Liver (tissue), 10 donors: ENCODE measurements at places on chromosomes 12 and 14.

DNA sequence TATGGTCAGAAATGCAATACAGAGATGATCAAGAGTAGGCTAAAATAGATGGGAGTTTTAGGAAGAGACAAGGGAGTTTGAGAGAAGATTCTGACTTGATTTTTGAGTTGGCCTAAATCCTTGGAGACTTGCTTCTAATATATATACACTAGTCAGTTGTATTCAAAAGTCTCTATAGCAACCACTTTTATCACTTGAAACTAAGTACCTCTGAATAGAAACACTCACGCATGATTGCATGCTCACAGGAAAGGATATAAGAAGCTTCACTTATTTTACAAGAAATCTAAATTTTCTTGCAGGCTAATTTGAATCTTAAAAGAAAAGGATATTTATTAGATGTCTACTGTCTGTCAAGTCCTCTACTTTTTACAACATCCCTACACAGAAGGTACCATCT, 316.8 kb downstream of the SNAPC1 start:
- no peak for DNase-seq

DNA sequence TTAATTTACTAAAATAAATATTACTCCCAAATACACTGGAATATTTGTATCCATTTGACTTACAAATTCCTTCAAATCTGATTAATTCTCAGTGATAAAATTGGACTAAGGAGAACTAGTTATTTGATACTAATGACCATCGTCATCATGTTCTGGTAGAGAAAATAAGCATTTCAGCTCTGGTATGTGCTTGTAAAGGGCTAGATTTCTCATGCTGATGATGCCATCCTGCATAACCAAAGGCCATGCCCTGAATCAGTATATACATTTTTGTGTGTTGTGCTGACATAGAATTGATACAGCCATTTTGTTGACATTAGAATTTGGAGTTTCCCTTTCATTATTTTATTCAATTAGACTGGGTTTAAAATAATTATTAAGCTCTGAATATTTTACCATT, 148.9 kb downstream of the PCNX1 start:
- DNase-seq, result no peak

DNA sequence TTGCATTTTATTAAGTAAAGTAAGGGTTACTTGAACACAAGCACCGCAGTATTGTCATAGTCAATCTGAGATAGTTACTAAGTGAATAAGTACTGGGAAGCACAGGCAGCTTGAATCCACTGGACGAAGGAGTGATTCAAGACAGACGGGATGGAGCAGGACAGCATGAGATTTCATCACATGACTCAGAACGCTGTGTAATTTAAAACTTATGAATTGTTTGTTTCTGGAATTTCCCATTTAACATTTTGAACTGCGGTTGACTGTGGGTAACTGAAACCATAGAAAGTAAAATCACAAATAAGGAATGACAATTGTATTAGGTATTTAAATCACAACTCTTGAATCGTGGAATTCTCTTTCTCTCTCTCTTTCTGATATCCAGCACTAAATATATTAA, 1630.4 kb upstream of the SEL1L start:
- DNase-seq, result no peak

DNA sequence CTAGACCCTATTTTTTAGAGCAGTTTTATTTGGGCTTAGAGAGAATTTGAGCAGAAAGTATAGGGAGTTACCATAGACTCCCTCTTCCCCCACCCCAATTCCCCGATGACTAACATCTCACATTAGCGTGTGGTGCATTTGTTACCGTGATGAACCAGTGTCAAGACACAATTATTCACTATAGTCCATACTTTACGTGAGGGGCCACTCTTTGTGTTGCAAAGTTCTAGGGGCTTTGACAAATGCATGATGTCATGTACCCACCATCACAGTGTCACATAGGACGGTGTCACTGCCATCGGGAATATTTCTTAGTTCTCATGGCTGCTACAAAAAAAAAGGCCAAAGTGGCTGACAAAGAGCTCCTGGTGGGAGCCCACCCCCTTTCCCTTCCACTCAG, 119.1 kb downstream of the PHETA1 start:
- DNase-seq, result no peak

DNA sequence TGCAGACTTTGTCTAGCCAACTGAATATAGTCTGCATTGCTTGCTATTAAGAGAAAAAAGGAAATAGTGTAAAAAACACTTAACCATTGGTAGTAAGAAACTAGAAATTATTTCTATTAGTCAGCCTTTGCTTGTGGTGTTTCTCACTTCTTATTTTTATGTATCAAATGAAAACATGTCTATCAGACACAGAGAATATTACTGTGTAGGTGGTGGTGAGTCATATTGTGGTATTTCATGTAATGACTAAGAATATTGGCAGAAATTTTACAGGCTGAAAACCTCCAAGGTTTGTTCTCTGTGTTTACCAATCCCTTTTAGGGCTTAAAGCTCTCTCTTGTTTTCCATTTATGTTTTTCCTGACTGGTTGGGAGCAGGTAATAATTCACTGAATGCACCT, 87.2 kb downstream of the DAAM1 start:
- no peak for DNase-seq

- DNase-seq, result no peak
These were observed 5.1 kb upstream of the SDS start for GRCh38 chr12:113408756-113409298.

- no peak for DNase-seq
These were observed 2.3 kb downstream of the POLR3B start for GRCh38 chr12:106359646-106360399.

DNA sequence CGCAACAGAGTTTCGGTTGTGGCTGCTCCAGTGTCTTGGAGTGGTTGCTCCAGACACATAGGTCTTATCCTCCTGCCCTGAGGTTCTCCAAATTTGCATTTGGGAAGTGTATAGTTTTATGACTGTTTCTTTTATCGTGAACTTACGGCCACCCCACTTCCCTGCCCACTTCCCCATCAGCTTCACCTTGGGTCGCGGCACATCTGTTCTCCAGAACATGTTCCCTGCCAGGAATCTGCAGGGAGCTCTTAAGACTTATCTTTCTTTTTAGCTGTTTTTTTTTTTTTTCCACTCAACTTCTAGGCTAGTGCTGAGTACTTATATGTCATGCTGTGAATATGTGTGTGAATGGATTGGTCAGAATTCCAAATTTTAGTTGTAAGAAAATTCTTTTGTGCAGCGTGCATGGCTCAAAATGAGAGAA, 75.4 kb downstream of the ETV6 start:
- DNase-seq, result no peak

DNA sequence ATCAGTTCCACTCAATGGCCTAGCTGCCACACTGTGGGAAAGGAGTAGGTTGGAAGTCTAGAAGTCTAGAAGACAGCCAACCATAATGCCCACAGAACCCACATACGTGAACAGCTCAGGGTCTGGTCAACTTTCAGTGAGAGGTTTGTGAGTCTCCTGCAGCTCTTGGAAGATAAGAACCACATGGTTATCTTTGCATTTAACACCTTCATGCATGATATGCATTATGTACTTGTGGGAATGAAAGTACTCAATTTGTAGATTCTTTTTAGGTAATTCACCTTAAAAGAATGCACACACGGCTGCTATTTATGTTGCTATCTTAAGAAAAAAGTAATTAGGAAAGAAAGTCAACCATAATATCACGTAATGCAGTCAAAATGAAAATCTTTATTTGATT, 126.7 kb downstream of the ESRRB start:
- DNase-seq, result no peak

- no peak for DNase-seq
These were observed 14.1 kb downstream of the RILPL1 start for GRCh38 chr12:123519141-123520001.

GRCh38 chr14:93232159-93232558, 25.1 kb downstream of the UBR7 start:
- no peak for DNase-seq

- DNase-seq, result no peak
These were observed 551.9 kb upstream of the TBX3 start for GRCh38 chr12:115235880-115236279.

GRCh38 chr12:6367065-6367968, 8.0 kb downstream of the SCNN1A start:
- DNase-seq, result no peak

DNA sequence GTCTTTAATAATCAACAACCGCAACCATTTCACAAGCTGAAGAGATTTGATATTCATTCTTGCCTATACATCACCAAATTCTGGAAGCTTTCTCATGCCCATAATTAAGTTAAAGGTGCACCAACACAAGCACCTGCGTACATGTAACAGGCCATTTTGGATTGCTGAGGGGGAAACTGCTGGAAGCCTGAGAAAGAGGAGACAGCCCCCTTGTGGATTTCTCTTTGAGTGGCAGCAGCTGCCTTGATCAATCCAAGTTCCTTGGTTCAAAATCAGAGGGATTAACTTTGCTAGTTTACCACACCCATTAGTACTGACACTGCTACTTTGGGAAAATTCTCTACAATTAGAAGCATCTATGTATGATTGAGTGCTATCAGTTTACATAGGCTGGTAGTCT, 321.1 kb downstream of the NOVA1 start:
- no peak for DNase-seq

DNA sequence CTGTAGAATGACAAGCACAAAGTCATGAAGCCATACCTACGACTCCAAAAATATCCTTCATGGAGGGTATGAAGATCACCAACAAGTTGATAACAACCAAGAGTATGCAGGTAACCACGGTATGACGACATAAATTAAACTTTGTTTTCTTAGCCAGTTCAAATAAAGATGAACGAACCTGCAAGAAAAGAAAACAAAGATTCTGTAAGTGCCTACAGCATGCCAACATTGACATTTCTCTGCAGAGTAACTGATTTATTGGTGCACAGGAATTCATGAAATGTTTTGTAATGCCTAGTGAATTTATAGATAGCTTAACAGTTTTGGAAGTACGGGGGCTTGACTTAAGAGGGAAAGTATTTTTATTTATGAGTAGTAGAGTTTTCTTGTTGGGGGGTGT, 71.0 kb downstream of the SLC38A1 start:
- DNase-seq, result no peak

DNA sequence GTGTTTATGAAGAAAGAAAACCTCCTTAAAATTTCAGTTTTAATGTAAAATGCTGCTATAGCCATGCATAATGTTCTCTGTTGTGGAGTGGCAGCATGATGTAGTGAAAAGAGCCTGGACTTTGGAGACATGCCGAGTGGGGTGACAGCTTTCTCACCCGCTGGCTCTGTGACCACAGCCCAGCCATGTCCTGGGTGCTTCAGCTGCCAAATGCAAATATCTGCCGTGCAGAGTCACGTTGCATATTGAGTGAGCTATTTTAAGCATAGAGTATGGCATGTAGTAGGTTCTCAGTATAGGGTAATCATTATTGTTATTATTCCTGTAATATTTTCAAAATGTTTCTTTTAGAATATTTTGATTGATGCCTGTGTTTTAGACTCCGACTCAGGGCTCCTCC, 15.5 kb upstream of the TCTN2 start:
- DNase-seq, result no peak

GRCh38 chr12:38921025-38921677, 15.8 kb upstream of the CPNE8 start:
- no peak for DNase-seq

DNA sequence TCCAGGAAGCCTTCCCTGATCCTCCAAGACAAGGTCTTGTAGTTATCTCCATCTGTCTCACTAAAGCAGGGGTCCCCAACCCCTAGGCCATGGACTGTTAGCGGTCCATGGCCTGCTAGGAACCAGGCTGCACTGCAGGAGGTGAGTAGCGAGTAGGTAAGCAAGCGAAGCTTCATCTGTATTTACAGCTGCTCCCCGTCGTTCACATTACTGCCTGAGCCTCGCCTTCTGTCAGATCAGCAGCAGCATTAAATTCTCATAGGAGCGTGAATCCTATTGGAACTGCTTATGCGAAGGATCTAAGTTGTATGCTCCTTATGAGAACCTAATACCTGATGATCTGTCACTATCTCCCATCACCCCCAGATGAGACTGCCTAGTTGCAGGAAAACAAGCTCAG, 12.4 kb upstream of the NFYB start:
- no peak for DNase-seq

DNA sequence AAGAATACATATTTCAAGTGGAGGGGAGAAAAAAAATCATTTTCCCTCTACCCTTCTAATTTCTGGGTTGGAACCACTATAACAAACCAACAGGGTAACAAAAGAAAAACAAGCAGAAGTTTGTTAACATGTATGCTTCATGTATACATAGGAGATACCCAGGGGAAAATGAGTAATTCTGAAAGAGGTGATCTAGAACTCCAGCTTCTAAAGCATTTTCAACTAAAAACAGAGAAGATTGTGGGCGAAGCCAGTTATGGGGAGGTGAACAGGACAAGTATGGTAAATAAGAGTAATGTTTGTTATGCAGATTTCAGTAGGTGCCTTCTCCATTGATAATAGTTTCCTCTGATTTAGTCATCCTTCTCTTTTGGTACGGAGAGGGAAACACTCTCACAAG, 16.7 kb downstream of the FNTB start:
- DNase-seq, result no peak

GRCh38 chr12:109716512-109717389, 3.1 kb downstream of the FAM222A start:
- DNase-seq, result no peak

DNA sequence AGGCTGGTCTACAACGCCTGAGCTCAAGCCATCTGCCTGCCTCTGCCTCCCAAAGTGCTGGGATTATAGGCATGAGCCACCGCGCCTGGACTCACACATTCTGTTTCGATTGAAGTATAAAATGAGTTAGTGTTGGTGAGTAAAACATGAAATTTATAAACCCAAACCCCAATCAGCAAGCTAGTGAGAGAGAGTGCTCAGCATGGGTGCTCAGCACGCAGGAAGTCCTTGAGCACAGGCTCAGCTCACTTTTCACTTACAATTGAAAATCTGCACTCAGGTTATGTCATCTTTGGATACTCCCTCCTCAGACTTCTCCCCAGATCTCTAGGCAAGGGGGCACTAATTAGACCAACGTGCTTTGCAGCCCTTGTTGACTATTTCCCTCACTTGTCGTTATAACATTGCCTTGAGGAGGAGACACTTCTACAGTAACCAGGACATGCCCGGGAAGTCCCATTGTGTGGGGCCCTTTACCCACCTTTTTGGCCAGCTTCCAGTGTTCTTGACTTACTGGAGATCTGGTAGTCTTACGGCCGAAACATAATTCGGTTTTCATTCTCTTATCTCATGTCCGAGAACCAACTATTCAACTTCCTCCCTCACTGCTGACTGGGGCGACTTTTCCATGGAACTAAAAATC, 68.5 kb upstream of the AMN1 start:
- no peak for DNase-seq

DNA sequence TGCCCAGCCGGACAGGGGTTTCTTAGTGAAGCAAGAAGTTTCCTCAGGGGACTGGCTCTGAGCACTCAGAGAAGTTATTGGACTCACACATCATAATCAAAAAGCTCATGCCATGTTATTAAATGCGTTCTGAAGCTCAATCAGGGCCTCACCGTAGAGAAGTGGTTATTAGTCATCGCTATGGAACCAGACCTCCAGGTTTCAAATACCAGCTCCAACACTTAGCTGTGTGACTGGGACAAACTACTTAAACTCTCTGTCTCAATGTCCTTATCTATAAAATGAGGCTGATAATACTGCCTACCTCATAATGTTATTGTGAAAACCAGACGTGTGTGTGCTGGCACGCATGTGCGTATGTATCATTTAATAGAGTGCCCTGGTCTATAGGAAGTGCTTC, 7.3 kb downstream of the STAT6 start:
- DNase-seq, result no peak
